ENCODE measurements at places on chromosomes 16 and 17.

- no peak for DNase-seq
Measured at GRCh38 chr17:14359163-14360020, 58.5 kb downstream of the HS3ST3B1 start.

GRCh38 chr16:13781169-13781564 is 138.8 kb upstream of the ERCC4 start:
- DNase-seq: no peak

- DNase-seq: peak; percentile 59
Measured at GRCh38 chr17:82330322-82331239, 3.0 kb downstream of the SECTM1 start.

- no peak for DNase-seq
Measured at GRCh38 chr17:27952366-27952765, 59.2 kb upstream of the LYRM9 start.

- peak; percentile 90 for DNase-seq
Measured at GRCh38 chr16:29852654-29853053, 10.4 kb downstream of the CDIPT start.

GRCh38 chr16:83300326-83300725 is 507.5 kb upstream of the HSBP1 start:
- DNase-seq: no peak

GRCh38 chr17:48522031-48522653 is 8.7 kb downstream of the HOXB1 start:
- DNase-seq: peak; percentile 87

GRCh38 chr17:42979511-42980273 is at the start of gene PTGES3L:
TSS of gene PTGES3L (minus strand) at chr17:42980080. CDS start at chr17:42980053, 27 bp downstream.
- DNase-seq: peak; percentile 93

DNA sequence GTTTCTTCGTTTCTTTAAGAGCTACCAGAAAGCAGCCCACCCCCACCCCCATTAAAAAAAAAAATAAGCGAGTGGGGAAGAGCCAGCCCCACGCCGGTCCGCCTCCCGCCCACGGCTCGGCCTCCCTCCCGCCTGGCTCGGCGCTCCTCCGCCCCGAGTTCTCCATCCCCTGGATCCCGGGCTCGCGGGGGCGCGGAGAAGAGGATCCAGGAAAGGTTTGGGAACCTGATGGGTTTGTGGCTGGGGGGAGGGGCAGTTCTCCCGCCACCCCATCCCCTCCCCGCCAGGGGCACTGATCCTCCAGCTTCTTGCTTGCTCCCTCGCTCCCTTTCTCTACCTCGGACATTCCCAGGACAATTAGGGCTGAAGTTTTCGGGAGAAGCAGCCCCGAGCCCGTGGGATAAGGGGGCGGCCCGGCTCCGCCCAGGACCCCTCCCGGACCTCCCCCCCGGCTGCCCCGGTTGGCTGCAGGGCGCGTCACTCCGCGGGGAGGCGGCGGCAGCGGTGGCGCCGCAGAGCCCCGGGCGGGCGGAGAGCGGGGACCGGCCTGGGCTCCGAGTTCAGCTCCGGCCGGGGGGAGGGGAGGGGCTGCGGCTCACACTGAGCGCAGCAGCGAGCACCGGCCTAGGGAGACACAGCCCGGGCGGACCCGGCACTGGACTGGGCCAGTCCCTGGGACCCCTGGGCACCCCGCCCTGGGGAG is 1.0 kb upstream of the SALL1 start:
- DNase-seq: peak; percentile 95

DNA sequence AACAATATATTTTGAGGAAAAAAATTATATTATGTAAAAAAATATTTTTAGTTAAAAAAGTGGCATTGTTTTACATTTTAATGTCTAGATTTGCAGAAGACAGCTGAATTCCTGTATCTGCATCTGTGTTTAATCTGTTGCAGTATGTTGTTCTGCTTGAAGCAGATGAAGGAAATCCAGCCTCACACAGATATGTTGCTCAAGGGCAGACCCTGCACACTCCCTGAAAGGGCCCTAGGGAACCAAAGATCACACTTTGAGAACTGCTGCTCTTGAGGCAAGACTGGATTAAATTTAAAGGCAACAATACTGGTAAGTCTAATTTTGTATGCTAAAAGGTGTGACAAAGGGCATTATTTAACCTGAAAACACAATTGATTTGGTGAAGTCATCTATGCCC is 16.4 kb upstream of the SLC6A4 start:
- no peak for DNase-seq

Measured in cardiac muscle cell (in vitro differentiated cells and primary cell).